ENCODE measurements at places on chromosomes 7 and 10.

- DNase-seq: no peak
Measured at GRCh38 chr7:44769776-44770294, 21.2 kb downstream of the ZMIZ2 start.

DNA sequence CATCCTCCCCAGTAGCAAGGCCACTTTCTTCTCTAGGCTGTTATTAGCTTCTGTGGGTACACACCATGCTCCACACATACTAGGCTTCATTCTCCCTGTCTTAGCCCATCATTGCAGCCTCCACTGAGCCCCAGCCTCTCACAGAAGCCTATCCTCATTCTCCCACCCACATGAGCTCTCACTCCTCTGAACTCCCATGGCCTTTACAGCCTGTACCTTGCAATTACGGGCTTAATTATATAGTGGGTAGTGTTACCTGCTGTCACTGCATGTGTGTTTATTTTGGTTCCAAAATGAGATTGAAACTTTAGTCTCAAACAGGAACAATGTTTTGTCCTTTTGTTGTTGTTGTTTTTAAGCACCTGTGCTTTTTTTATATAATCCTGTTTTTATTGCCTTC, 460.0 kb downstream of the KCNMA1 start:
- DNase-seq: no peak

- no peak for DNase-seq
Measured at GRCh38 chr10:78903341-78903940, 165.3 kb upstream of the ZMIZ1 start.

DNA sequence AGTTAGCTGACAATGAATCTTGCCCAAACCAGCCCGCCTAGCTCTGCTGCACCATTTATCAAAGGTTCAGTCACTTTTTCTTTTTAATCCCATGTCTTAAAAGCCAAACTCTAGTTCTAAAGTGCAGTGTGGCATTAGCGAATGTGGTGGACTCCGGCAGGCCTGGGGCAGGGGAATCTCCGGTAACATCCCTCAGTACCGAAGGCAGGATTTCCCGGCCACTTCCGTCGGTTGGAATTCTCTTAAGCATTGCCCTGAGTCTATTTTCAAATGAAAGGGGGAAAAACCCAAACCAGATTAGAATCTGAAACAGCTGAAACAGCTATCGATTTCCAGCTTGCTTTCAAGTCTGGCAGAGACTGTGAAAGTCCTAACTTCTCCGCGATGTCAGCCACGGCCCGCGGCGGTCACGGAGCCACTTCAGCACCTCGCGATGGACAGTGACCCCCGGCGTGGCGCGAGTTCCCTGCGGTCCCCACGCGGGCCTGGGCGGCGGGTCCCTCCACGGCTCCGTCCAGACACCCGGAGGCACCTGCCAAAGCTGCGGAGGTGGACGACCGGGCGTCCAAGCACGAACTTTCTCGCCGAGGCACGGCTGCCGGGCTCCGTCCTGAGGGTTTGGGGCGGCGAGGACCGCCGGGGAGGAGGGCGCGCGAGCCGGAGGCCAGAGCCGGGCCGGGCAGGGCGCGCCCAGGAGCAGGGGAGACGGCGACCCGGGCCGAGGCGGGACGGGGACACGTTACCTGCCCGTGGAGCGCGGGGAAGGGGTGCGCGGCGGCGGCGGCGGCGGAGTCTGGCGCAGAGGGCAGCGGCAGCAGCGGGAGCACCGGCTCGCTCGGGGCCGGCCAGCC, 745 bp downstream of the TCERG1L start:
- DNase-seq: no peak

GRCh38 chr7:117148971-117149370, 173.9 kb downstream of the WNT2 start:
- DNase-seq: no peak

DNA sequence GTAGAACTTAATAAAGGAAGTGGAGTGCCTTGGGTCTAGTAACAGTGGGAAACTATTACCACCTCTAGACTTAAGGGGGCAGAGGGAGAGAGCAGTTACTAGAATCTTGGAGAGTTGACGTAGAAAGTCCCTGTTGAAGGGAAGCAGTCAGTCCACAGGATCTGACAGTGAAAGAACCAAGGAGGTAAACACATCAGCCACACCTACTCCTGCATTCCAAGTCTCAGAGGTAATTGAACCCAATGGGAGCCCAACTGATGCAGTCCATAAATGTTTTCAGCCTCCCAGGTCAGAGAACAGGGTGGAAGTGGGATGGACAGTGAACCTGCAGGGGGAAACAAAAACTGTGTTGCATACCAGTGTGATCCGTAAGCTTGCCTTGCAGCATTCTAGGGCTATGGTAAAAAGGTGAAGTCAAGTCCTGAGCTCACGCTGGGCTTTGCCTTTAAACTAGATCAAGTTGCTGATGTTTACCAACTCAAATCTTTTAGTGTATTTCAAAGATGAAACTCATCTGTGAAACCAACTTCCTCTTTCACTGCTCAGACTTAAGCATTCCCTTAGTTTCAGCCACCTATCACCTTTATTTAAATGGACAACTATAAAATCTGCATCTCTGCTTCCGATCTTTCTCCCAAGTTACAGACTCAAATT, 57.2 kb downstream of the SLC16A12 start:
- DNase-seq: no peak

GRCh38 chr7:158811461-158811860, 17.8 kb downstream of the ESYT2 start:
- DNase-seq: no peak

DNA sequence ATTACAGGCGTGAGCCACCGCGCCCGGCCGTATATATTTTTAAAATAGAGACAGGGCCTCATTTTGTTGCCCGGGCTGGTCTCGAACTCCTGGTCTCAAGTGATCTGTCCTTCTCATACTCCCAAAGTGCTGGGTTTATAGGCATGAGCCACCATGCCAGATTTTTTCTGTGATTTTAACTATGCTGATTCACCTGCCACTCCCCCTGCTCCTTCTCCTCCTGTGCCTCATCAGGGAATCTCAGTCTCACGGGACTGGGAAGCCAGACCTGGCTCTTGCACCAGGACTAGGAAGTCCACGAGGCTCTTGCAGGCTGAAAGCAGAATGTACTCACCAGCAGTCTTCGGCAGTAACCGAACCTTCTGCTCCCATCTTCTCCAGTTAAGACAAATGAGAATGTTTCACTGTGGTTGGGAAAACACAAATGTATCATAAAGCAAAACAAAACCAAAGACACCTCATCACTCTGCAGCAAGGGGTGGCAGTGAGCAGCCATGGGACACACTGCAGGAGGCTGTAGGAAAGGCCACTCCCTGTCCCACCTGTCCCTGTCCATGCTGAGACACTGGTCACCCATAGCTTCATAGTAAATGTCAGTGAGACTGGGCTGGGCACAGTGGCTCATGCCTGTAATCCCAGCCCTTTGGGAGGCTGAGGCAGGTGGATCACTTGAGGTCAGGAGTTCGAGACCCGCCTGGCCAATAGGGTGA, 78.7 kb upstream of the MKRN1 start:
- no peak for DNase-seq

- no peak for DNase-seq
Measured at GRCh38 chr10:8790390-8790789, 735.9 kb downstream of the GATA3 start.

DNA sequence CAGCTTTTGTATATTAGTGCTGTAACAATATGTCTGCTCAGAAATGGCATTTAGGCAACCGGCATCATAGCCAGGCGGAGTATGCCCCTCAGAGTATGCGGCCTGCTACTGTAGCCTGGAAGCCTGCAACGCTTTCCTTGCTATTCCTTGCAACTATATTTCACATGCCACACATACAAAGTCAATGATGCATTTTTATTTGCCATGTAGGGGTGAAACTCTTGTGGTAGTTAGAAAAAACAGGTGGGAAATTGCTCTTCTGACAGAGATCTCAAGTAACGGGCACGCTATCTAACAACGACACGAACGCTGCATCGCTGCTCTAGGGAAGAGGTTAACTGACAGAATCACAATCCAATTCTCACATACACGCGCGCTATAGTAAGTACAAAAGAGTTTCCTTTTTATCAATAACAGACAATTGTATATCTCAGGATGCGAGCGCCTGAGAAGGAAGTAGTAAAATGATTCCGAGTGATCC, 5.9 kb downstream of the EBF3 start:
- DNase-seq: no peak

- no peak for DNase-seq
Measured at GRCh38 chr10:119059557-119059956, 21.1 kb downstream of the EIF3A start.

- DNase-seq: no peak
Measured at GRCh38 chr7:342681-343216, 52.8 kb downstream of the FOXL3 start.

Measured in esophagus squamous epithelium (tissue), 5 donors.